ENCODE measurements at places on chromosomes 4 and X. TPM values are rescaled to one million over a fixed set of nuclear protein-coding genes. Genes with fewer than 3 reads are reported as not detected.
A peak's percentile ranks its signal among the peaks of the same experiment; 100 is the strongest.

NAP1L5 gene
- 5.6 TPM for total RNA-seq

FAT4 gene
- total RNA-seq, result 114 TPM

ITGB1BP2 gene
- total RNA-seq, result 2.1 TPM

CT45A3 gene
- total RNA-seq, result not detected

RTL5 gene
- 19.5 TPM for total RNA-seq

MAP7D3 gene
- 87.4 TPM for total RNA-seq

CT55 gene
- total RNA-seq, result not detected

GYG2 gene
- 9.7 TPM for total RNA-seq

- H3K27ac ChIP-seq, result peak overlapping the region; percentile 94
- DNase-seq, result no peak
- H3K36me3 ChIP-seq, result no peaks in the 10 kb centered on the region
- peaks cover 21% of the 10 kb centered on the region for H3K4me1 ChIP-seq
- H3K4me3 ChIP-seq, result peak overlapping the region; percentile 15
- H3K27me3 ChIP-seq, result no peaks in the 10 kb centered on the region
These were observed 91.3 kb upstream of the DCLK2 start for GRCh38 chr4:149986917-149987316.

GRCh38 chr4:112007391-112007790 lies 137.9 kb upstream of the FAM241A start:
- DNase-seq, result no peak
- H3K27me3 ChIP-seq, result peaks cover 3% of the 10 kb centered on the region
- H3K36me3 ChIP-seq, result no peaks in the 10 kb centered on the region
- H3K27ac ChIP-seq, result no peak overlapping the region

DNA sequence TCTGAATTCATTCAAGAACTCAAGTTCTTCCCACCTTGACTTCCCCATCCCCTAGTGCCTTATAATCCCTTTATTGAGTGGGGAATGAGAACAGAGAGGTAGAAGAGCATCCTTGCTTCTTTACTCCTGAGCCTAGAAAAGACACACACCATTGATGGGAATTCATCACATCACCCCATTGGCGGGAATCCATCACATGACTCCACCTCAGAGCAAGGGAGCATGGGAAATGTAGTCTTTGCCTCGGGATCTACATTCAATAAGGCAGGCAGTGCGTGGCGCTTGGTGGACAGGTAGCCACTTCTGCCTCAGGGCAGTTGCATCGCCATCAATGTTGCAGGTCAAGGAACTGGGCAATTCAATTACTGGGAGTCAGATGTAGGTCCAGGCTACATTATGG lies 50.7 kb downstream of the MXRA5 start:
- no peaks in the 10 kb centered on the region for H3K36me3 ChIP-seq
- no peak overlapping the region for H3K27ac ChIP-seq
- H3K27me3 ChIP-seq, result no peaks in the 10 kb centered on the region

DNA sequence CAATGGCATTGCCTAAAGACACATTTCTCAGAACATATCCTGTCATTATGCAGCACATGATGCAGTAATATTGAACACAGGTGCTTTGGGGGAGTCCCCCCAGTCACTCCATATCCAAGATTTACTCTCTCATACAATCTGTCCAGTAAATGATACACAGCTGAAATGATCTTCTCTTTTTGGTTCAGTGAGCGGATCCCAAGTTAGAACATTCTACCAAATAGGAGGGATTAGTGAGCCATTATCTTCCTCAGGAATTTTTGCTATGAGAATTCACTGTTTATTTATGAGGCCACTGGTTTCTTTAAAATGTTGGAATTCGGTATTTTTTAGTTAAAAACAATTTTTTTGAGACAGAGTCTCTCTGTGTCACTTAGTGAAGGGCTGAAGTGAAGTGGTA lies 96.5 kb downstream of the TRAPPC11 start:
- DNase-seq, result no peak
- H3K4me1 ChIP-seq, result no peaks in the 10 kb centered on the region
- H3K27me3 ChIP-seq, result peaks cover 15% of the 10 kb centered on the region
- H3K4me3 ChIP-seq, result no peak overlapping the region
- H3K36me3 ChIP-seq, result peaks cover 2% of the 10 kb centered on the region
- H3K27ac ChIP-seq, result no peak overlapping the region

DNA sequence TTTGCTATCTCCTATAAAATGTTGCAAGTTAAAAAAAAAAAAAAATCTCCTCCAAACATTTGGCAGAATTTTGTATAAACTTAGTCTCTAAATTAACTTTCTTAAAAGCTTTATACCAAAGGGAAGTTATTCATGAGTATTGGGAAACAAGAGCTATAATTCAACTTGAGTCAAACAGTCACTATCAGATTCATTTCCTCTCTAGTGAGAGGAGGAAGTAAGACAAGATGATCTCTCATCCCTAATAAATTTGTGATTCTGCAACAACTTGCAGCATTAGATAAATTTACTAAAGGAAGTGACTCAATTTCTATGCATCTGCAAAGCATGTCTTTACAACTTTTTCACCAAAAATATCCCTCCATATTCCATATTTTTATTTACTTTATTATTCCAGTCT lies 135.4 kb upstream of the GNPDA2 start:
- no peak overlapping the region for H3K27ac ChIP-seq
- H3K36me3 ChIP-seq, result no peaks in the 10 kb centered on the region
- peaks cover 7% of the 10 kb centered on the region for H3K4me1 ChIP-seq
- H3K4me3 ChIP-seq, result no peak overlapping the region
- no peak for DNase-seq

DNA sequence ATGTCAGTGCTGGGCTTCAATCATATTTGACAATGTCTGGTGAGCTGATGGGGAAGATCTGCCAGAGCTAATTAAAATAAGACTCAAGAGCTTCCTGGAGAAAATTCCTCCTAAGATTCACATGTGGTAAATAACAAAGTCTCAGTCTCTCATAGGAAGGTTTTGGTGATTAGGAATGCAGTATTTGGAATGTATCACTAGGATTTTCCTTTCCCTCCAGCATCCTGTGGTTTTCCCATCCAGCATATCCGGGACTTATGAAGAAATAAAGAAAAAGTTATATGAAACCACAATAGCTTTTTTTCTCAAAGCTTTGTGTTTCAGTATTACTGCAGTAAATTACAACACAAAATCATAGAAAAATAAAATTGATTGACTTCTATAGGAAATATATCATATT lies 1597.1 kb downstream of the ADGRL3 start:
- DNase-seq, result no peak
- H3K27ac ChIP-seq, result peak overlapping the region; percentile 61
- H3K4me3 ChIP-seq, result no peak overlapping the region
- no peaks in the 10 kb centered on the region for H3K27me3 ChIP-seq

- H3K4me3 ChIP-seq, result no peak overlapping the region
- no peak overlapping the region for H3K27ac ChIP-seq
- DNase-seq, result no peak
- no peaks in the 10 kb centered on the region for H3K27me3 ChIP-seq
These were observed 97.3 kb upstream of the HPRT1 start for GRCh38 chrX:134362560-134363089.

DNA sequence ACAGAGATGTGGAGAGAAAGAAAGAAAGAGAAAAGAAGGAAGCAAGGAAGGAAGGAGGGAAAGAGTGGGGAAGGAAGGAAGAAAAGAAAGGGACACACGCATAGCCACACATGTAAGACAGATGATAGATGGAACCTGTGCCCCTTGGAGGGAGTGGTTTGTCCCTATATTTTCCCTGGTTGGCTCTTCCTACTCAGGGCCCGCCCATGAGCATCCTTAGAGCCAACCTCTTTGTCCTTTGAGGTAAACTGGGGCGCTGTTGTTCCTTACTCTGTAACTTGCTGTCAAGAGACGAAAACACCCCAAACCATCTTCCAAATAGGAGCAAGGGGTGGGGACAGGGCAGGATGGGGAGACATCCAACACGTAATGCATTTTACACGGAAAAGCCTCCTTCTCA lies 220.9 kb downstream of the MAML3 start:
- peaks cover 2% of the 10 kb centered on the region for H3K36me3 ChIP-seq
- H3K27me3 ChIP-seq, result peaks cover 5% of the 10 kb centered on the region
- no peak for DNase-seq
- H3K4me3 ChIP-seq, result no peak overlapping the region
- H3K27ac ChIP-seq, result no peak overlapping the region

DNA sequence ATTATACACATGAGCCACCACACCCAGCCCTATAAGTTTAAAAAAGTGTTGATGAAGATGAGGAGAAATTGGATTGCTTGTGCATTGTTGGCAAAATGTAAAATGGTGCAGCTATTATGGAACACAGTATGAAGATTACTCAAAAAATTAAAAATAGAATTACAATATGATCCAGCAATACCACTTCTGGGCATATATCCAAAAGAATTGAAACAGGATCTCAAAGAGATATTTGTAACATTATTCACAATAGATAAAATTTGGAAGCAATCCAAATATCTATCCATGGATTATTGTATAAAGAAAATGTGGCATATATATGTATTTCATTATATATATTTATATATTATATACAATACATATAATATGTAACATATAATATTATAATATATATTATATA lies 515.6 kb upstream of the GNPDA2 start:
- no peak for DNase-seq
- H3K4me1 ChIP-seq, result no peaks in the 10 kb centered on the region
- H3K36me3 ChIP-seq, result no peaks in the 10 kb centered on the region
- H3K4me3 ChIP-seq, result no peak overlapping the region
- H3K27me3 ChIP-seq, result no peaks in the 10 kb centered on the region

DNA sequence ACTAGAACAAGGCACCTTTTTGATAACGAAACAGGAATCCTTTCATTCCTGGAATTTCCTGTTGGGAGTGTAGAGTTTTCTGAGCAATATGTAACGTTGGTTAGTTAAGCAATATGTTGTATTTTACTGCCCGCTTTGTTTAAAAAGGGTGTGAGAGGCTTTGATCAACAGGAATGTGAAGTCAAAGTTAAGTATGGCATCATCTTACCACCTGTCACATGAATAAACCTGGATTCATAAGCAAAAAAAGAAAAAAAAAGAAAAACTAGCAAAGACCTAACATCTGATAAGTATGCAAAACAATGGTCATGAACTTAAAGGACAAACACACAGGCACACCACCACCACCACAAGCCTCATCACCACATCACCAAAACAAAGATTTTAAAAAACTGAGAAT lies 7.1 kb upstream of the CXCL5 start:
- H3K27me3 ChIP-seq, result peaks cover 9% of the 10 kb centered on the region
- no peaks in the 10 kb centered on the region for H3K36me3 ChIP-seq
- no peak overlapping the region for H3K4me3 ChIP-seq
- no peak overlapping the region for H3K27ac ChIP-seq
- H3K4me1 ChIP-seq, result peaks cover 5% of the 10 kb centered on the region

- no peaks in the 10 kb centered on the region for H3K27me3 ChIP-seq
- H3K36me3 ChIP-seq, result peaks cover 15% of the 10 kb centered on the region
- no peak overlapping the region for H3K27ac ChIP-seq
- peaks cover 4% of the 10 kb centered on the region for H3K4me1 ChIP-seq
These were observed 24.6 kb downstream of the NAP1L5 start for GRCh38 chr4:88672987-88673386.

DNA sequence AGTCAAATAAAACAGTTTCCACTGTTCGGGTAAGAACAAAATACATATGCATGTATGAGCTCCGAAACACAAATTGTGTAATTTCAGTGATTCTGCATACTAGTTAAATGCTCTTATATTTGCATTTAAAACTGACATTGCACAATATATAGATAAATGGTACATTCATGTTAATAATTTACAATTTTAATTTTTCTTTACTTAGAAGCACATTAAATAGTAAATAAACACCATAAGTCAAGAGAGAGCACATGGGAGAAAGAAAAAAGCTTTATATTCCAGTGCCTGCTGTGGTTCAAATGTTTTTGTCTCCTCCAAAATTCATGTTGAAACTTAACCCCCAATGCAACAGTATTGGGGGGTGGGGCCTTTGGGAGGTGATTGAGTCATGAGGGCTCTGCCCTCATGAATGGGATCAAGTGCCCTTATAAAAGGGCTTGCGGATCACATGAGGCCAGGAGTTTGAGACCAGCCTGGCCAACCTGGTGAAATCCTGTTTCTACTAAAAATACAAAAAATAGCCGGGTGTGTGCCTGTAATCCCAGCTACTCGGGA lies 322.9 kb downstream of the BCOR start:
- no peaks in the 10 kb centered on the region for H3K27me3 ChIP-seq
- H3K36me3 ChIP-seq, result no peaks in the 10 kb centered on the region
- no peak for DNase-seq
- no peak overlapping the region for H3K4me3 ChIP-seq
- H3K27ac ChIP-seq, result no peak overlapping the region

- no peak overlapping the region for H3K27ac ChIP-seq
- DNase-seq, result no peak
- peaks cover 5% of the 10 kb centered on the region for H3K4me1 ChIP-seq
- peaks cover 10% of the 10 kb centered on the region for H3K27me3 ChIP-seq
- H3K4me3 ChIP-seq, result no peak overlapping the region
These were observed 21.2 kb downstream of the DOK7 start for GRCh38 chr4:3484057-3484973.

GRCh38 chr4:23966725-23967124 lies 76.9 kb upstream of the PPARGC1A start:
- H3K4me1 ChIP-seq, result peaks cover 10% of the 10 kb centered on the region
- no peak overlapping the region for H3K4me3 ChIP-seq
- H3K36me3 ChIP-seq, result no peaks in the 10 kb centered on the region
- H3K27ac ChIP-seq, result no peak overlapping the region
- H3K27me3 ChIP-seq, result peaks cover 17% of the 10 kb centered on the region

DNA sequence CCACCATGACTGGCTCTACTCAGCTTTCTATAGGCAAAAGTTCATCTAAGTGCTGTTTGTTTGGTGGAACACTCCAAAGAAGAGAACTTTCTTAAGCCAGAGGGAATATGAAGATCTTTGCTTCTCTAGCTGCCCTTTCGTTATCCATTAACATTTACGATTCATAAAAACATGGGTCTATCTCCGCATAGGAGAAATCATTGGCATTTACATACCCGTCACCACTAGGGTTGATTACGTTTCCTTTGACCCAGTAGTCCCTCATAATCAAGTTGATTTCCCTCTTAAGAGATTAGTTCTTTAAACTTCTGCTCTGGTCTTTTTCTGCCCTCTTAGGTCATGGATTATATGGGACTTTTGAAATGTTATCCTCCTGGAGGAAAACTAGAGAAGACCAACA lies 57.5 kb downstream of the PTCHD1 start:
- H3K4me1 ChIP-seq, result no peaks in the 10 kb centered on the region
- no peak for DNase-seq
- no peak overlapping the region for H3K4me3 ChIP-seq
- no peaks in the 10 kb centered on the region for H3K36me3 ChIP-seq
- no peaks in the 10 kb centered on the region for H3K27me3 ChIP-seq
- H3K27ac ChIP-seq, result no peak overlapping the region

DNA sequence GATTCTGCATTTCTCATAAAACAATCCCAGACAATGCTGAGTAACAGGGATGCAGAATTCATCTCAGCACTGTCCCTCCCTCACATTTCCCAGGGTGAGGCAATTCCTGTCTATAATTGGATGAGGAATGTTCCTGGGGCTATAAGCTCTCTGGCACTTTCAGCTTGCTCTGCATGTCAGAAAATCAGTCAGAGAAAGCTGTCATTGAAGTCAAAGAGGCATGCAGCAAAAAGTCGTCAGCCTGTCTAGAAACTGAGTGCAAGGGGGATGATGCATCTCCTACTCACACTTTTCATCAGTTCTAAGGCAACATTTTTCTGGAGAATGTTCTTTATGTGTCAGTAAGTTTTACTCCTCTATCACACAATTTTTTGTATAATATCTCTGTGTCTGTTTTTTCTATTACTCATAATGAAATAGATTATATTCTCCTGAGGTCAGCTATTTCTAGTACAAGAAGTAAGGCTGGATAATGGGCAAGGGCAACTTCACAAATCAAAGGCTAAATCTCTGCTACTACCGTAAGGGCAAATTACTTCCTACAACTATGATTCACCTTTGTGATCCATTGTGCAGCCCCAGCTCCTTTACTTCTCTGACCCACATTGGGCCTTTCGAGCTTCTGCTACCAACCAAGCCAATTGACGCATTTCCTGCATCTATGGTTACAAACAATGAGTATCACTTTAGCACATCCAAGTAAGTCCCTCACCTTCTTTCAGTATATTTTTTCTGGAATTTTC lies 56.0 kb downstream of the TASL start:
- peak overlapping the region; percentile 49 for H3K27ac ChIP-seq
- DNase-seq, result no peak
- H3K4me3 ChIP-seq, result no peak overlapping the region
- H3K36me3 ChIP-seq, result no peaks in the 10 kb centered on the region
- no peaks in the 10 kb centered on the region for H3K27me3 ChIP-seq

All from osteocyte (in vitro differentiated cells).